Hematopoietic multipotent progenitor cell treated with erythropoietin and hydrocortisone succinate and interleukin-3 and kit ligand, for 6 days (in vitro differentiated cells): ENCODE measurements at places on chromosomes 7 and 10.

- no peak for DNase-seq
These were observed 506 bp downstream of the MCM10 start for GRCh38 chr10:13161857-13162271.

DNA sequence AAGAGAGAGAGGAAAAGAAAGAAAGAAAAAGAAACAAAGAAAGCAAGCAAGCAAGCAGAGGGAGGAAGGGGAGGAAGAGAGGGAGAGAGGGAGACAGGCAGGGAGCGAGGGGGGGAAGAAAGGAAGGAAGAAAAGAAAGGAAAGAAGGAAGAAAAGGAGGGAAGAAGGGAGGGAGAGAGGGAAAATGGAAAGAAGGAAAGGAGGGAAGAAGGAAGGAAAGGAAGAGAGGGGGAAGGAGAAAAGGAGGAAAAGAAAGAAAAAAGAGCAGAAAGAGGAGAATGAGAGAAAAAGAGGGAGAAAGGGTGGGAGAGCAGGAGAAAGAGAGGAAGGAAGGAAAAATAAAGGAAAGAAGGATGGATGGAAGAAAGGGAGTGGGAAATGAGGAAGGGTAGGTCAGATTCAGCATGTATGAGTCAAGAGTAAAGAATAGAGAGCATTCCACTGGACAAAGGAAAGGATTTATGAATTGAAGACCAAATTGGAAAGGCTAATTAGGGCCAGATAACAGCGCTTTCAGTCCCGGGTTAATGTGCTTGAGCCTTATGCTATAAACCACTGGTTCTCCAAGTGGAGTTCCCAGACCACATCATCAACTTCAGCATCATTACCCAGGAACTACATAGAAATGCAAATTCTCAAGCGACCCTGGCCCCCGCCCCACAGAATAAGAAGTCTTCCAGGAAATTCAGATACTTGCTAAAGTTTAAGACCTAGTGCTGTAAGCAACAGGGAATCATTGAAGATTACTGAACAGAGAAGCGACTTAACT, 85.1 kb downstream of the C10orf90 start:
- DNase-seq, result no peak

GRCh38 chr10:74439213-74439612, 288.2 kb downstream of the ADK start:
- peak; percentile 9 for DNase-seq

DNA sequence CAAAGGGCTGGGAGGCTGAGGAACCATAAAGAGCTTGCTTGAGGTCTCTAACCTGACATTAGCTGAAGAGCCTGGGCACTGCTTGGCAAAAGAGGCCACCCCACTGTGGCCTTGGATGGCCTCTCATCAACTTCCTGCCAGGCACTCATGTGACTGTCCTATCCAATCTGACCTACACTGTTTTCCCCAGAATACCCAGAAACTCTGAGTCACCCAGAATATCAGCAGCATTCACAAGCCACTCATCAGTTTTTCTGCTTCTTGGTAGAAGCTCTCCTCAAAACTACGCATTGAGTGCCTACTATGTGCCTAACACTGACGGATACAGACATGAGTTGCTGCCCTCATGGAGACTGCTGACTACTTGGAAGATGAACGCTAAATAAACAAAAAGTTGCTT, 4.1 kb upstream of the NT5C2 start:
- peak; percentile 95 for DNase-seq

- DNase-seq, result no peak
These were observed 1.5 kb downstream of the POLD2 start for GRCh38 chr7:44121761-44122420.
